RWPE2 (cell line): ENCODE measurements at places on chromosomes 7 and 10.
A peak's percentile ranks its signal among the peaks of the same experiment; 100 is the strongest.

GRCh38 chr10:4279655-4280054, 494.6 kb upstream of the KLF6 start:
- DNase-seq = no peak

GRCh38 chr7:29354340-29354739, 159.8 kb downstream of the CHN2 start:
- no peak for DNase-seq

DNA sequence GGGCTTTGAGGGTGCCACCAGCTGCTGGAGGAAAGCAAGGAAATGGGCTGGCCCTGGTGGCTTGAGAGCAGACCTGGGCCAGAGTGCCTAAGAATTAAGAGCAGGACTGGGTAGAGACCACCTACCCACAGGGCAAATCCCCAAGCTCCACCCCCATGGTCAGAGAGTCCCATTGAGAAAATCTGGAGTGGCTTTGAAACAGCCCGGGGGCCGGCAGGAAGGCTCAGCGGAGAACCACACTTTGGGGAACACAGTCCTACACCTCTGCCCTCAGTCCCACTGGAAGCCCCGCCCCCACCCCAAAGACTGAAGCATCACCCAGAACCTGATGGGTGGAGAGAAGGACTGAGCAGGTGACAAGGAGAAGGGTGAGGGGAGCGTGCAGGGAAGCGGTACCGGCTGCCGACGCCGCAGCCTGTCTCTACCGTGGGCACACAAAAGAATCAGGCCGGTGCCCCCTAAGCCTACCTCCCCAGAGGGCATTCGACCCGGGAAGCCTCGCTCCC, 3.6 kb downstream of the SMARCD3 start:
- DNase-seq = no peak

DNA sequence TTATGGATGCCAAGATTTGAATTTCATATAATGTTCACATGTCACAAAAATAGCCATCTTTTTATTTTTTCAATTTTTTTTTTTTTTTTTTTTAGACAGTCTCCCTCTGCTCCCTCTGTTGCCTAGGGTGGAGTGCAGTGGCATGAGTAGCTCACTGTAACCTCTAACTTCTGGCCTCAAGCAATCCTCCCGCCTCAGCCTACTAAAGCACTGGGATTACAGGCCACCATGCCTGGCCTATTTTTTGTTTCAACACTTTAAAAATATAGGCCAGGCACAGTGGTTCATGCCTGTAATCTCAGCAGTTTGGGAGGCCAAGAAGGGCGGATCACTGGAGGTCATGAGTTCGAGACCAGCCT, 246.3 kb downstream of the SKIDA1 start:
- no peak for DNase-seq

DNA sequence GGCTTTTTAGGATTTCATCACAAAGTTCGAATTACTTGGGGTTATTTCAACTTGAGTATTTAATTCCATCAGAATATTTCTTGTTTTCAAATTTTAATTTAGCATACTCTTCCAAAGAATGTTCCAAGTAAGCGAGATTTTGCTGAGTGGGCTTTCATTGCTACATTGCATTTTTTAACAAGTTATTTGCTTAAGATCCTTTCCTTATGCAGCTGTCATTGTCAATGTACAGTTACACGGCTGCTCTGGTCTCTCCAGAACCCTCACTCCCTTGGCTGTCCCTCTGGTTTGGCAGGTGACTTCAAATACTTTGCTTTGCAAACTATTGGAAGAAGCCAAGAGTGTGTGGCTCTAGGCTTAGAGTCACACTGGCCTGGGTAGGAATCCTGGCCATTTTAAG, 80.0 kb downstream of the CFAP58 start:
- no peak for DNase-seq

DNA sequence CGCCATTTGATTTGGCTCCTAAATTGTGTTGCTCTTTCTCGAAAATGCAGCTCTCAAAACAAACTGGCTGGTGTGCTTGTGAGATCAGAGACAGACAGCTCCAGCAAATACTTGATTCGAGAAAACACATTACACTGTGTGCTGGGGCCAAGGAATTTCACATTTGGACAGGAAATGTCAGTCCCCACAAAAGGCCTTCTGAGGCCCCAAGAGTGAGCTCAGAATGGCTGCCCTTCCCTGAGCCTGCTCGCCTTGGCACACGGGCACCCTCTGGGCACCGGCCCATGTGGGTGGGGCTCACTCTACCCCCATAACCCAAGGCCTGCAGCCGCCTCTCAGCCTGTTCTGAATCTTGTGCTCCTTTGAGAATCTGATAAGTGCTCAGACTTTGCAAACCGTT, 13.9 kb upstream of the HSPA12A start:
- no peak for DNase-seq

GRCh38 chr10:133134411-133135115, 25.5 kb upstream of the KNDC1 start:
- peak; percentile 42 for DNase-seq

DNA sequence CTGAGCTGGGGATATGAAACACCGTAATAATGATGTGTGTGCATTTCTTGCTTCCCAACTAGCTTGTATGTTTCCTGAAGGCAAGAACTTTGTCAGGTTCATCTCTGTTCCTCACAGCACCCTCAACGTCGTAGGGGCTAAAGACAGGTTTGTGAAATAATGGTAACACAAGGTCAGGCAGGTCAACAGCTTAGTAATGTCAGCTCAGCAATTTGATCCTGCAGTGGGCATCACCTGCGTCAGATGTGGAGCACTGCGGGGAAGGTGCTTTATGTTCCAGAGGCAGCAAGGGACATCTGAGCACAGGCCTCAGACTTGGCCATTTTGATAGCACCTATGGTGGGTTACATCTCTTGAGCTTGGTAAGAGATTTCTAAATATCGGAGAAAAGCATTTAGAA, 51.8 kb upstream of the BTBD16 start:
- DNase-seq = no peak

- no peak for DNase-seq
Measured at GRCh38 chr7:98303906-98304305, 22.4 kb downstream of the BRI3 start.
